ENCODE measurements at places on chromosomes 7 and 10.

GRCh38 chr7:50371551-50372021 lies 67.1 kb downstream of the IKZF1 start:
- no peak for DNase-seq

DNA sequence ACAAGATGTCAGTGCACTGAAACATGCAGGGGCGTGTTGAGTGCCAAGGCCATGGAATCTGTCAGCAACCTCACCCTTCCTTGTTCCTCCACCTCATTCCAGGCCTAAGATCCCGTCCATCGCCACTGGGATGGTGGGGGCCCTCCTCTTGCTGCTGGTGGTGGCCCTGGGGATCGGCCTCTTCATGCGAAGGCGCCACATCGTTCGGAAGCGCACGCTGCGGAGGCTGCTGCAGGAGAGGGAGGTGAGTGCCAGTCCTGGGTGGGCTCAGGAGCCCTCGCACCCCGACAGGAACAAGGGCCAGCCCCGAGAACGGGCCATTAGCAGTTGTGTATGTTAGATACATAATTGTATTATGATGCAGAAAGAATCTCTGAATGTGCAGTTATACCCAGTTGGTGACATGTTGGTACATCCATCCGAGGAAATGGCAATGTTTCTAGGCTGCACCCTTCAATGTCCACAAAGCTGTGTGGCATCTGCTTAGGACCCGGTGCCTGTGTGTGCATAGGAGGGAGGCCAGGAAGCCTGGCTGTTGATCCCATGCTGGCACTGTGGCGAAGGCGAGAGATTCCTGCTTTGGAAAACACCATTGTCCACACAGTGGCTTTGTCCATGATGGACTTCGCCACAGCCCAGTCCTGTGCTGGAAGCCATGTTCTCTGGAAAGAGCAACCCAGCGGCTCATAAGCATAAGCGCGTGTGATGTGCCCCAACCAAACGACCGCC lies 154.2 kb downstream of the EGFR start:
- no peak for DNase-seq

- DNase-seq = no peak
Observed at GRCh38 chr7:27161214-27161720, 4.1 kb downstream of the HOXA9 start.

DNA sequence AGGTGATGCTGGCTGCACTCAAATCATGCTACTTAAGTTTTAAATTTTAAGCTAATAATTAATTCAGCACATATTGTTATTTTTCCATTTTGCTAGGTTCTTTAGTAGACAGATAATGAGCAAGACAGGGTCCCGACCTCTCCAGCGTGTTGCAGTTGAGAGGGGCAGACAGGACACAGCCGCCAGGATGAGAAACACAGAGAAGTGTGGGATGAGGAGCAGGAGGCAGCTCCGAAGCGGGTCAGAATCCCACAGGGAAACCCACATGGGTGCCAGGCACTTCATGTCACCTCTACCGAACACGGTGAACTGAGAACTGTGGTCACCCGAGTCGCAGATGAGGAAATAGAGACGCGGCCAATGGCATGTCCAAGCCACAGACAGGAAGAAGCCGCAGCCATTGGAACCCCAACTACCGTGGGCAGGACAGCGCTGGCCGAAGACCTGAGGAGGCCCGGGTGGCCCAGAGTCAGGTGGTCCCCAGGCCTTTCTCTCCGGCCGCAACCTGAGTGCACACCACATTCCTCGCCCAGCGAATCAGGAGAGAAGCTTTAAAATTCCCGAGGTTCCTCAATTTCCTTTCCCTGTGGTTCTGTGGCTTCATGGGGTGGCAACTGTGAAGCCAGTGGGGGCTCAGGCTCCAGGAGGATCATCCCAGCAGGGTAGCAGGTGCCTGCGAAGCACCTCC lies 213.0 kb downstream of the DNAJB6 start:
- no peak for DNase-seq

- DNase-seq = no peak
Observed at GRCh38 chr10:96387601-96388000, 28.8 kb upstream of the OPALIN start.

DNA sequence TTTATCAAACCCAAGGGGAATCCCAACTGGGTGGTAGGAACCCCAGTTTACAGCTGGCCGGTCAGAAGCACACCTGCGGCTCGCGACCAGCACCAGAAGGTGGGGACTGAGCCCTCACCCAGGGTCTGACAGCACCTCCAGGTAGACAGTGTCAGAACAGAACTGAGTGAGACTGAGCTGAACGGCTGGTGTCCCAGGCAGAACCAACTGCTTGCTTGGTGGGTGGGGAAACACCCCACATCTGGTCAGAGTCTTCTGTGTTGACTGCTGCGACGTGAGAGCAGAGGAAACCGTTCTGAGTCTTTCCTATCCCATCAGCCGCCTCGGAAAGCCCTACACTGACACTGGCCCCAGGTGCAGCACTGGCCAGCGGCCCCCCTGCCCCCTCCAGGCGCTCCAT lies 160.7 kb downstream of the MAD1L1 start:
- no peak for DNase-seq

- no peak for DNase-seq
Observed at GRCh38 chr7:156823435-156823834, 69.5 kb downstream of the LMBR1 start.

All from Caki2 (cell line).